ENCODE measurements at places on chromosomes 2 and 18.

GRCh38 chr2:218831378-218831990 lies at the start of gene PRKAG3:
Gene PRKAG3, minus strand, starts transcription at chr2:218831803.
- DNase-seq, result no peak

DNA sequence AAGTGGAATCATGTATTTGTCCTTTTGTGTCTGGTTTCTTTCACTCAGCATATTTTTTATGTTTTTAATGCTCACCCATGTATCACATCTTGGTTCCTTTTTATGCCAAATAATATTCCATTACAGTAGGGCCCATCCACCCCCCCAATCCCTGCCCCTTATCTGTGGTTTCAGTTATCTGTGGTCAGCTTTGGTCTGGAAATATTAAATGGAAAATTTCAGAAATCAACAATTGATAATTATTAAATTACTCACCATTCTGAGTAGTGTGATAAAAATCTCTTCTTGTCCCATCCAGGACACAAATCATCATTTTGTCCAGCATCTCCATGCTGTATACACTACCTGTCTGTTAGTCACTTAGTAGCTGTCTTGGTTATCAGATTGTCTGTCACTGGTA lies 66.7 kb downstream of the BIRC6 start:
- no peak for DNase-seq

- DNase-seq, result no peak
These were observed 128.9 kb upstream of the ITGB6 start for GRCh38 chr2:160328811-160329527.

DNA sequence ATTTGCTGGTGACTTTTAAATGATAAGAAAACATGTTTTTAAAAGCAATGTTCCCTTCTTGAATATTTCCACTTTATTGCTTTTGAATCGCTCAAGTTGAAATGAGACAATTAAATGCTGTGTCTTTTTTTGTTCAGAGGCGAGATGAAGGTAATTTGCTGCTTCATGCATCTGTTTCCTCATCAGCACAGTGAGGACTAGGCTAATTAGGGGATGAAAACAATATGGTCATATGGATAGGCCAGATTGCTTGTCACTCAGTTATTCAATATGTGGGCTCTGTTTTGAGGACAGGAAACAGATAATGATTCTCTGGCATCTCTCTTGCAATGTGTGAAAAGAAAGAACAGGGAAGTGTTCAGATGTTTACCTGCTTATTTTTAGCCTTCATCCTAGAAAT lies 61.0 kb downstream of the ERBB4 start:
- DNase-seq, result no peak

DNA sequence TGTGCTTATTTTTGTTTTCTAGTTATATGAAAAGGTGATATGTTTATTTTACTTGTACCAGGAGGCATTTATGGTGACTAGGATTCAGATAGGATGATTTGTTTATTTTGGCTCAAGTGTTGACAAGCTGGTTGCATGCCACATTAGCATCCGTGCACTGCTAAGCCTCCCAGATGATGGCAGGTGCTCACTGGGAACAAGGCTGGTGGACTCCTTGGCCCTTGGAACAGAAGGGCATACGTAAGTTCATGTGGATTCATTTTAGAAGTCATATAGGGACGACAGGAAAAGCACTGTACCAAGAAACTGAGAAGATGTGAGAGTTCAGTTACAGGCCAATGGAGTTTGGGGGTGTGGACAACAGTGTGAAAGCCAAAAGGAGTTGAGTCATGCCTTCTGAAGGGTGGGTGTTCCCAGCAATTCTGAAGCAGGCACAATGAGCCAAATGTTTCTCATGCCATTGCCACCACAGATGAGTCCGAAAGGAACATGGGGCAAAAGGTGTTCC lies 166.2 kb downstream of the PHLPP1 start:
- peak; percentile 65 for DNase-seq

DNA sequence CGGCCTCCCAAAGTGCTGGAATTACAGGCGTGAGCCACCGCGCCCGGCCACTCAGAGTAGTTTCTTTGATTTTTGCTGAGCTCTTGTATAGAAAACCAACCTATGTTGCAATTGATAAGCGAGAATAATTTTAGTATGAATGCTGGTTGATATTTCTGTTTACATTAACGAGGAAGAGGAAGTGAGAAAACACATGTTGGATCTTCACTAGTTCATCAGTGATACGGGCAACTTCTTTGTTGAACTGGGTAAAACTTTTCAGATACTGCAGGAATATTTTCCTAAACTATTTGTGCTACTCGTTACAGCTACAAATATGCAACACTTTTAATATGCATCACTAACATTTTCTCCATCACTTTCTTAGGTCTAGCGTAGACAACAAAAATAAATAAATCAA lies 67.9 kb upstream of the SLC25A52 start:
- no peak for DNase-seq

DNA sequence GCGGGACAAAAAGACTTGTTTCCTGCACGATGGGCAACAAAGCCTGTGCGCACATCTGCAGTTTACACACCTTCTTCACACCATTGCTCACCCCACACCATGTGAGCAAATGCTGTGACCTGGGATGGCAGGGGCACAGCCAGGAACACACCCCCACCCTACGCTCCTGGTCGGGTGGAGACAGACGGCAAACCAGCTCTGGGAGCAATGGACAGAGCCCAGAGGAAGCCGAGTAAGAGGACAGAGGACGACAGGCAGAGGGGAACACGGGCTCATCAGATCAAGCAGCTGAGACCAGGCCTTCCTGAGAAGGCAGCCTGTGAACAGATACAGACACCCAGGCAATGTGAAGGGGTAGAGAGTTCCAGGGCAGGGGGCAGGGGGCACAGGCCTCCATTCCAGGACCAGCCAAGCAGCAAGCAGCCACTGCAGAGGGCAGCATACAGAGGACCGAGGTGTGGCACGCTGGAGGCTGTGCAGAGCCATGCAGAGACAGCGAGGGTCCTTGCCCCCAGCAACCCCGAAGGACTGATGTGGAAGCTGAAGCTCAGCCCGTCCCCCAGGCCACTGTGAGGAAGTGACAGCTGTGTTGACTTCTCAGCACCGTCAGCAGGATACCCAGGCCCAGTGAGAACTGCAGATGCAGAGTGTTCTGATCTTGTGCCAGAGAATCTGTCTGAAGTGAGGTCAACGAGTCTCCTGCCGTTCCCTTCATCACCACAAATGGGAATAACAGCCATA lies 46.2 kb downstream of the PARD6G start:
- DNase-seq, result no peak

- no peak for DNase-seq
These were observed 3.3 kb downstream of the PDCD1 start for GRCh38 chr2:241855245-241855887.

- DNase-seq, result no peak
These were observed 65.6 kb upstream of the UBXN4 start for GRCh38 chr2:135676031-135676430.

DNA sequence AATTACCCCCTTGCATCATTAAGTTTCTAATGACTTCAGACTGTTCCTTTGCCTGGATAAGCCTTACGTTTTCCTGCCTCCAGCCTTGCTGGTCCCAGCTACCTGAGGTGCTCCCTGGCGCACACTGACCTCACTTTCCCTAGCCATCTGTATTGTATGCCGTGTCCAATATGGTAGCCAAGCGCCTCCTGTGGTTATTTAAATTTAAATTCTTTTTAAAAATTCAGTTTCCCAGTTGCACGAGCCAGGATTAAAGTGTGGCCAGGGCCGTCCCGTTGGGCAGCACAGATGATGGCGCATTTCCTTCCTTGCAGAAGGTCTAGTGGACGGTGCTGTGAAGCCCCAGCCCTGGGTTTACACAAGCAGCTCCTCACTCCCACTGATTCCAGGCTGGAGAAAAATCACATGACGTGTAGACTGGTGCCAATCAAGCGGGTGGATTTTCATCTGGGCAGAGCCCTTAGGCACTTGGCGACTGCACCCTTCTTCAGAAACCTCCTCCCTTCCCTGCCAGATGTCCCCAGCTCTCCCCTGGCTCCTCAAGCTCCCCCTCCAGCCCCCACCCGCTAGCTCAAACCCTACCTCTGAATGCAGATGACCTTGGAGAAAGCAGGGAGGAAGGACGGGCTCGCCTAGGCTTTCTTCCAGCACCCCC lies 33.9 kb downstream of the ACKR3 start:
- no peak for DNase-seq

Data from HTR-8/SVneo (cell line).